ENCODE measurements at places on chromosomes 2 and 18. TPM values are rescaled to one million over a fixed set of nuclear protein-coding genes. Genes with fewer than 3 reads are reported as not detected.

Gene SEH1L
- total RNA-seq = 28.0 TPM

Gene DNAH7
- total RNA-seq = 1.4 TPM

Gene LRRTM4
- total RNA-seq = not detected

Gene INHA
- 0.36 TPM for total RNA-seq

Gene GBX2
- 3.0 TPM for total RNA-seq

Gene MOGAT1
- not detected for total RNA-seq

Gene IL1F10
- total RNA-seq = not detected

Gene LINC00305
- total RNA-seq = not detected

Gene GDF7
- total RNA-seq = 0.10 TPM

Gene EPAS1
- 125 TPM for total RNA-seq

Gene SIX2
- total RNA-seq = 0.43 TPM

Gene PELI1
- total RNA-seq = 1.7 TPM

Gene KLHL30
- 0.17 TPM for total RNA-seq

Gene ECEL1
- total RNA-seq = 0.16 TPM

Gene ABCB11
- 0.03 TPM for total RNA-seq

Gene ALPI
- not detected for total RNA-seq

Gene FAM124B
- not detected for total RNA-seq

Gene GREB1L
- total RNA-seq = 1.8 TPM

Gene C2orf80
- total RNA-seq = not detected

Gene TTL
- total RNA-seq = 32.3 TPM

Gene PTPRM
- total RNA-seq = 33.0 TPM

Gene GALNT5
- total RNA-seq = 2.5 TPM

Gene FMNL2
- 26.3 TPM for total RNA-seq

Gene FIGN
- total RNA-seq = 1.5 TPM

Gene NEB
- total RNA-seq = 0.21 TPM

Gene RAB27B
- 9.0 TPM for total RNA-seq

Gene RAX
- total RNA-seq = not detected

Gene LYG2
- not detected for total RNA-seq

Gene MLPH
- 318 TPM for total RNA-seq

Gene ORMDL1
- 46.9 TPM for total RNA-seq

Gene LYG1
- total RNA-seq = 1.6 TPM

Gene LCT
- total RNA-seq = 0.03 TPM

Gene DPY30
- 112 TPM for total RNA-seq

Gene APCDD1
- total RNA-seq = not detected

Gene CD207
- not detected for total RNA-seq

Gene MC5R
- total RNA-seq = not detected

Gene RTN4
- total RNA-seq = 527 TPM

Gene UNC80
- not detected for total RNA-seq

Gene OR6B2
- not detected for total RNA-seq

Gene ANKRD30B
- total RNA-seq = not detected

Data from A549 treated with GW870086 at 1 μM for 4 hours (cell line).